ENCODE measurements at places on chromosomes 2 and 18. TPM values are rescaled to one million over a fixed set of nuclear protein-coding genes. Genes with fewer than 3 reads are reported as not detected.

Gene SERPINB3
- total RNA-seq, result not detected

Gene EN1
- 1.2 TPM for total RNA-seq

Gene B3GNT7
- total RNA-seq, result 2.8 TPM

Gene UGT1A4
- not detected for total RNA-seq

Gene HOXD12
- not detected for total RNA-seq

Gene TRAF3IP1
- 15.6 TPM for total RNA-seq

Gene RAD51AP2
- not detected for total RNA-seq

Gene SPATA3
- total RNA-seq, result not detected

Gene REEP1
- total RNA-seq, result 0.68 TPM

Gene CARF
- total RNA-seq, result 1.9 TPM

Gene AMER3
- total RNA-seq, result not detected

Gene CYS1
- total RNA-seq, result 1.2 TPM

Gene DYNAP
- total RNA-seq, result not detected

Gene TUBB8B
- total RNA-seq, result not detected

Gene SPP2
- not detected for total RNA-seq

Gene MPP4
- total RNA-seq, result 0.10 TPM

Gene CIDEA
- total RNA-seq, result not detected

Gene SMYD1
- total RNA-seq, result not detected

Gene CDCA7
- 43.9 TPM for total RNA-seq

Gene ITGAV
- 69.9 TPM for total RNA-seq

Gene PAX8
- total RNA-seq, result 1.5 TPM

Gene ALKAL2
- total RNA-seq, result not detected

Gene CNPPD1
- total RNA-seq, result 43.4 TPM

Gene TMEM37
- total RNA-seq, result 1.5 TPM

Gene GKN2
- 4.3 TPM for total RNA-seq

Gene DNAH6
- total RNA-seq, result 0.44 TPM

Gene NEB
- total RNA-seq, result 0.11 TPM

Gene SLC16A14
- total RNA-seq, result 0.99 TPM

Gene SGPP2
- total RNA-seq, result 0.46 TPM

Gene RPRM
- total RNA-seq, result 0.09 TPM

Gene TNFAIP6
- total RNA-seq, result 1.2 TPM

Gene CYP27C1
- 4.2 TPM for total RNA-seq

Gene ALPG
- total RNA-seq, result 0.22 TPM

Gene TMEM163
- not detected for total RNA-seq

Gene SERPINB13
- total RNA-seq, result not detected

Gene ANKRD30B
- total RNA-seq, result not detected

Gene LCT
- not detected for total RNA-seq

Gene FSIP2
- not detected for total RNA-seq

Gene RASGRP3
- total RNA-seq, result 0.44 TPM

Gene NOTO
- not detected for total RNA-seq

Gene TSPYL6
- not detected for total RNA-seq

Gene CXCR4
- total RNA-seq, result 0.85 TPM

Gene NCK2
- total RNA-seq, result 27.2 TPM

Gene C2orf72
- total RNA-seq, result 5.3 TPM
